Stimulated activated CD8-positive, alpha-beta memory T cell treated with anti-CD3 and anti-CD28 coated beads, Interleukin-4, amount 100 ng/mL, for 1 hour (primary cell): ENCODE measurements at places on chromosomes 7 and 10.

GRCh38 chr7:37853468-37853867 lies 5.1 kb downstream of the NME8 start:
- no peak for DNase-seq

GRCh38 chr10:95698415-95698814 lies 4.7 kb upstream of the TCTN3 start:
- no peak for DNase-seq

DNA sequence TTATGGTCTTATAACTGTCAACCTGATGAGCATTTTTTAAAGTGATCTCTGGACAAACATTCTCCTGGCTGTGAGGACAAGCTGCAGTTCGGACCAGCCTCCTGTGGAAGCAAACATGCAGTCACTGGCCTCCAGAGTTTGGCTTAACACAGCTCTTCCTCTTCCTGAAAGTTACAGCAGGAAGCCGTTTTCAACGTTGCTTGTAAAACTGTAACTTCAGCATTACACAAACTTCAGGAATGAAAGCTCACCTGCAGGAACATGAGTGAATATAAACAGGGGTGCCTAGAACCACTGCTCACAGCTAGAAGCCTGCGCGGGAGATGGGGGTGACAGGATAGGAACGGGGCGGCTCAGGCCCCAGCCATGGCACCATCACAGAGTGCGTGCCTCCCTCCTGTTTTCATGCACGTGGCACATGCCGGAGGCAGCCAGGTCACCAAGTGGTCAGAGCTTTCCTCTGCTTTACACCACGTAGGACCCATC lies 292.9 kb upstream of the PITRM1 start:
- no peak for DNase-seq

DNA sequence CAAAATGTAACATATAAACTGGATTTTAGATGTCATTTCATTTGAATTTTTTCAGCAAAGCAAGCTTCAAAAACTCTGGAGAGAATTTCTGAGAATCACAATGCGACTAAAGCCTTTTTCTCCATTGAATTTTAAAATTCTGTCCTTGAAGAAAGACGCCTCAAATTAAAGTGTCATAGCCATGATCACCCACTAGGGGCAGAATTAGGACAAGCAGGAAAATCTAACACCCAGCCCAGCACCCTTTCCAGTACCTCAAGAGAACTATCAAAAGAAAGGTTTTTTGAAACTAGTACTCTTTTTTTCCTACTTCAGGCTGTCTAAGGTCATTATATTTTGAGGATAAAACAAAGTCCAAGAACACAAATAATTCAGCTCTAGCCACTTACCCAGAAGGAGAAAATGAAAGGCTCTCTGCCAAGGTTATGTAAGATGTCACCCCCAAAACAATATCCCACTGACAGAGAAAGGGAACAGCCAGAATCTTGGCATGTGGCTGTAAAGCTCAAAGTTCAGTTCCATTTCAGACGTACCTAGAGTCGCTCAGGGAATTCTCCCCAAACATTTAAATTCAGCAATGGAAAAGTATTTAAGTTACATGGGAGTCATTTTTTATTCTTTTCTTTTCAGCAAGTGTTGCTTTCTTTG lies 299.4 kb downstream of the SNX13 start:
- no peak for DNase-seq

DNA sequence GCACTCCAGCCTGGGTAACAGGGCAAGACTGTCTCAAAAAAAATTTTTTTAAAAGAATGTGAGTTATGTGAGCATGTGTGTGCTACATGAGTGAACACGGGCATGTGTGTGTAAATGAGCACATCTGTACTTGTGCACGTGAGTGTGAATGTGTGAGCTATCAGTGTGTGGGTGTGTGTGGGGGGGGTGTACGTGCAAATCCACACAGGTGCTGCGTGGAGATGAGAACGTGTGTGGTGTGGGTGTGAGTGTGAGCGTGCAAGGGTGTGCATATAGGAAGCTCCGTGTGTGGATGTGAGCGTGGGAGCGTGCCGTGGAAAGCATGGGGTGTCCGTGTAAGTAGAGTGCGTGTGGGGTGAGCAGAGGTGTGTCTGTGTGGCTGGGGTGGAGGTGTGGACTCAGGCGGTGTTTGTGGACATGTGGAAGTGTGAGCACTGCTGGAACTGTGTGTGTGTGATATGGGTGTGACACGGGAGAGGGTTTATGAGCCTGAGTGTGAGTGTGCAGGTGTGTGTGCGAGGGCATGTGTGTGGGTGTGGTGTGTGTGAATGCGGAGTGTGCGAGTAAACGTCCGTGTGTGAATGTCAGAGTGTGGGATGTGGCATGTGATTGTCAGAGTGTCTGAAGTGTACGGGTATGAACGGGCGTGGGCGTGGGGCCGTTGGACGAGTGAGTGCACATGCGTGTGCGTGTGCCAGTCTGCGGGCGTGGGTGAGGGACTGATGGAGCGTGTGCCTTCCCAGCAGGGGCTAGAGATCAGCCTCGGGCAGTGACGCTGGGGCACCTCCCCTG lies 45.9 kb upstream of the TNRC18 start:
- DNase-seq: no peak

DNA sequence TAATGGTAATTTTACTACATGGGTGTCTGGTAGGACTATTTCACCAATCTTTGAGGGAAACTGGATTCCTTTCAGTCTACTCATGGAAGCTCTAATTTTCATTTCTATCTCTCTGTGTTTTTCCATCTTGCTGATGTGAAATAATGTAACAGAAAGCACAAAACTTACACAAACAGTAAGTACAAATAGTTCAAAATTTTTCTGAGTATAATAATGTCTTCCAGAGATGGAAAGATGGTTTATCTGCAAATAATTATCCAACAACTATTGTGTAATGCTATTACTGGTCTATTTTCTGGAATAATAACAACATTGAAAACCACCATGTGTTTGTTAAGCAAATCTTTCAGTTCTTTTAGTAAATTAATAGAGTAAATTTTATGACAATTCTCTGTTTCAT lies 565.8 kb upstream of the MGMT start:
- DNase-seq: no peak
